ENCODE measurements at places on chromosomes 16 and 17.

DNA sequence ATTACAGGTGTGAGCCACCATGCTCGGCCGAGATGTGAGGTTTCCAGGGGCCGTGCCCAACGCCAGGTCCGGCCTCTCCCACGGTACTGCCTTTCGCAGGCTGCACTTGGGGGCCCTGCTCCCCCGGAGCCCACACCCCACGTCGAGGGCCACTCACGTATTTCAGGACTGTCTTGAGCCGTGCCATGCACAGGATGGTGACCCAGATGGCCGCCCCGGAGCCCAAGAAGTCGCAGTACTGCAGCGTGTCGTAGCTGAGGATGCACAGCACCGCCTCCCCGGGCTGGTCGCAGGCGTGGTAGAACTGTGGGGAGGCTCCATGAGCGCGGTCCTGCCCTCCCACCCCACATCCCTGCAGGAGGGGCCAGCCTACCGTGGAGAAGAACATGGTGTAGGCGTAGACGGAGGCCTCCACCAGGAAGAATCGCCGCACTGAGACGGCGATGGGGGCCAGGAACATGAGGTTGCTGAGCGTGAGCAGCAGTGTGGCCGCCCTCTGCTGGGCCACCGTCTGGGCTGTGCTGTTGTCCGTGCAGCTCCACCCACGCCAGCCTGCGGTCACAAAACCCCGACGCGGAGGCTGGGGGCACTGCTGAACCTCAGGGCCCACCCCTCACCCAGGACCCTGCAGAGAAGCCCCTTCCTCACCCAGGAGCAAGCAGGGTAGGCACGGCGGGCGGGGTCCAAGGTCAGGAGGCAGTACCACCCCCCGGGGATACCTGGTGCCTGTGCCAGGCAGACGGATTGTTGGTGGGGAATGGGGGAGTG is 3.7 kb upstream of the MRPL28 start:
- no peak for DNase-seq

DNA sequence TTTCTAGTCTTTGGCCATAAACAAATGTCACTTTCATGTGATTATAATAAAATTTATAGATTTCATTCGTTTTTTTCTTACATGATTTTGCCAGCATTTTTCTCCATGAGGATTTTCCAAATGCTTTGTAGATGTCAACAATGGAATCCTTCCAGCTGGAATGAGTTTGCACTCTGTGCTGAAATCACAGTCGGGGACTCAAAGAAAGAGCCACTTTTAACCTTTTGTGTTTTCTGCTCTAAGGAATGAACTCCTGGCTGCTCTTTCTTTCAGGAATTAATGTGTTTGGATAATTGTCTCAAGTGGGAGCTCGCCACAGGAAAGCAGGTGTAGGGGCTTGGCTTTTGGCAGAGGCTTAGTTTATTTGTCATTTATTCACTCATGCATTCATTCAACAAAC is 372.3 kb upstream of the SALL1 start:
- no peak for DNase-seq

GRCh38 chr17:3710951-3711383 is 12.7 kb upstream of the HASPIN start:
- DNase-seq = no peak

DNA sequence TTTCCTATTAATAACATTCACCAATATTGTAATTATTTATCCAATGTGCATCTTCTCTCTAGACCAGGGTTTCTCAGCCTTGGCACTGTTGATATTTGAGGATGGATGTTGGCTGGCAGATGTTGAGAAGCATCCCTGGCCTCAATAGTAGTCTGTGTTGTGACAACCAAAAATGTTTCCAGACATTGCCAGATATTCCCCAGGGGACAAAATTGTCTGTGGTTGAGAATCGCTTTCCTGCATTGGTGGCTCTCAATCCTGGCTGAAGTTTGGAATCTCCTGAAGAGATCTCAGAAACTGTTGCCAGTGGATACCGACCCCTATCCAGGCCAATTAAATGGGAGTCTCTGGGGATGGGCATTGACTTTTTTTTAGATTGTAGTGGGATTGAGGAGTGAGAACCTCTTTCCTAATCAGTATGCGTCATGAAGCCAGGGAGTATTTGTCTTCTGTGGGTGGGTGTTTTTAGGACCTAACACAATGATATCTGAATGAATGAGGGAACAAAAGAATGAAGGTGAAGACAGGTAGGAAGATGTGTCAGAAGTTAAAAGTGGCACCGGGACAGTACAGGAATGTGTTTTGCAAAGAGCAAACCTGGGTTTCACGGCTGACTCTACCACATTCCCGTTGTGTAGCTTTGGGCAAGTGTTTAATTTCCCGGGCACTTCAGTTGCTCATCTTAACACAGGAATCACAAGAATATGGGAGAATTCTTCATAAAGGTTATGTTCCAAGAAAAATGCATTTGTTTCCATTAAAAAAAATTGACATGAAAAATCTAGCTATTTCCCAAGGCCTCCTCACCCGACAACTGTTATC is 24.3 kb downstream of the HSD17B2 start:
- DNase-seq = no peak

GRCh38 chr16:67528870-67529581 is 397 bp downstream of the RIPOR1 start:
- peak; percentile 46 for DNase-seq

DNA sequence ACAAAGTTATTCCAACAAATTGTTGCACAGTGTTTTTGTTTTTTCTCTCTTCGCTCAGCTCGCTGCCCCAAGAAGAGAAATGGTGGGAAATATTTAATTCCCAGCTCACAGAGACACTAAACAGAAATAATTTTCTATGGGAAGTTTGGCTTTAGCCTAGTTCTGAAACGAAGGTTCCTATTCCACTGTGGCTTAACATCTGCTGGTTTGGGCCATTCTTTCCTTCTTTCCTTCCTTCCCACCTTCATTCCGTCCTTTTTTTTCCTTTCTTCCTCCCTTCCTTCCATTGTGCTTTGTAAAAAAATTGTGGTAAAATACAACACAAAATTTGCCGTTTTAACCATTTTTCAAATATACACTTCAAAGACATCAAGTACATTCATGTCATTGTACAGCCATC is 393.5 kb upstream of the SOX9 start:
- no peak for DNase-seq

DNA sequence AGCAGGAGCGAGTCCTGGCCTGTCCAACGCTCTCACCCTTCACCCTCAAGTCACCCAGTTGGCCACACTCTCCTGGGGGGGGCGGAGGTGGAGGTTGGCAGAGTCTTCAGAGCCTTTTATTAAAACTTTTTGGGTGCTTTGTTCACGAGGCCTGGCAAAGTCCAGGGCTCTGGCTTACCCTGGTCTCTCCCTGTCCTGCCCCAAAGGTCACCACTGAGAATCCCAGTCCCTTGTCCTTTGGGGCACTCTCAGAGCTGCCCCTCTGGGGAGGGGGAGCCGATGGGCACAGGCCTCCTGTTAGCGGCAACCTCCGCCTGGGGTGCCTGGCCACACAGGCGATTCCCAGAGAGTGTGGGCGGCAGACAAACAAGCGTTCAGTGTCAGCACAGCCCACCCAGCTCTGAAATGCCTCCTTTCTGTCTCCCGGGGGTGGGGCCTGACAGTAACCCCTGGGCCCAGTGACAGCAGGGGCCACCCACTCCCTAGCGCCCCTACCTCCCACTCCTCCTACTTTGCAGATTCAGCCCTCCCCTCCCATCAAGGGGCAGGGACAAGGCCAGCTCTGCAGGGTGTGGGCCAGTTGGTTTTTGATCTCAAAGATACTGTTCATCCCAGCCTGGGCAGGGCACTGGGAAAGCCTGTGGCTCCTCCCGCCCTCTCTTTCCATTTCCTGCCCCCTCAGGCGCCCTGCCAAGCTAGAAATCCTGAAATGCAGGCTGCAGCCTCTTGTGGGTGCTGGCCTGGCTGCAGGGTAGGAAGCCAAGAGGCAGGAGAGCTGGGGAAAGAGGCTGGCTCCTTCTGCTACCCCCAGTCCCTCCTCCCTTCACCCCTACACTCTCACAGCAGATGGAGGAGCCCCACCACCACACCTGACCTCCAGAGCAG is 36.6 kb upstream of the EMP2 start:
- peak; percentile 10 for DNase-seq

- peak; percentile 97 for DNase-seq
These were observed 25.7 kb downstream of the CHD9 start for GRCh38 chr16:53080345-53081031.

DNA sequence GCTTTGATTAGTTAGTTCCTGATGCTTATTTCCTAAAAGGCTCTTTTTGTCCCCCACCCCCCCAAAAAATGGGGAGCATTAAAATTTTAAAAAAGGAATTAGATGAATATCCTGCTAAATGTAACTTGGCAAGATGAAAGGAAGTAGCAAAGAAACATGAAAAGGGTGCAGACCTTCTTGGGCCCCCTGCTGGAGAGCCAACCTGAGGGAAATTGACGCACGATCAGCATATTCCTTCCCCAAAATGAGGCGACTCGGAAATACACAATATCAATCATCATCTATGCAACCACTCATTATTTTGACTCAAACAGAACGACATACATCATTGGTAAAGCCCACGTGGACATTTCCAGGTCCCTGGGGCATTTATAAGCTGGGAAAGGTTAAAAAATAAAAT is 59.7 kb downstream of the GRIN2A start:
- DNase-seq = no peak

GRCh38 chr16:88383401-88384221 is 852 bp downstream of the ZNF469 start:
- DNase-seq = peak; percentile 42

- no peak for DNase-seq
These were observed 48.7 kb downstream of the SF3B3 start for GRCh38 chr16:70572050-70572925.

DNA sequence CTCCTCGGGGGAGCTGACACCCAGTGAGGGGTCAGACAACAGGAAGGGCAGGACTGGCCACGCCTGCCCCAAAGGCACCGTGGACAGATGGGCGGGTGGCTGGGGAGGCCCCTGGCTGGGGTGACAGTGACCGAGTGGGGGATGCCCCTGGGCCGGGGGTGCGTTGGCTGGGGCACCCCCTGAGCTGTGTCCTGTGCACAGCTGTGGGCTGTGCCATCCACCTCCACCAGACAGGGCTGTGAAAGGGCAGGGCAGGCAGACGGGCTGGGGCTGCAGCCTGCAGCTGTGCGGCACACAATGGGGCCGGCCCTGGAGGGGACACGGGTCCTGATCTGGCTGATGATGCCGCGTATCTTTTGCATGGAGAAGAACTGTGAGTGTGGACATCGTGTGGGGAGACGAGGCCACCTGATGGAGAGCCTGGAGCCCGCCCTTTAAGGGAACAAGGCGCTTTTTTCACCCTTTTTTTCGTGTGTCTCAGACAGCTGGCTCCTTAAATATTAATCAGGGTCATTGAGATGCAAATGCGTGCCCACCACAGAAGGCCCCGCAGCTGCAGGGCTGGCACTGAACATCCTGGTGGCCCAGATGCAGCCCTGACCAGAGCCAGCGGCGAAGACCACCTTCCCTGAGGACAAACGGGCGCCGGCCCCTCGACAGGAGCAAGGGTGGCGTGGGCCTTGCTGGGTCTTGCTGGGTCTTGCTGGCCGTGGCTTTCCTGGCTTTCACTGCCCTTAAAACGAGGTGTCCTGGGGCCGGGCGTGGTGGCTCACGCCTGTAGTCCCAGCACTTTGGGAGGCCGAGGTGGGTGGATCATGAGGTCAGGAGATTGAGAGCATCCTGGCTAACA is 42.4 kb upstream of the GNG13 start:
- no peak for DNase-seq

DNA sequence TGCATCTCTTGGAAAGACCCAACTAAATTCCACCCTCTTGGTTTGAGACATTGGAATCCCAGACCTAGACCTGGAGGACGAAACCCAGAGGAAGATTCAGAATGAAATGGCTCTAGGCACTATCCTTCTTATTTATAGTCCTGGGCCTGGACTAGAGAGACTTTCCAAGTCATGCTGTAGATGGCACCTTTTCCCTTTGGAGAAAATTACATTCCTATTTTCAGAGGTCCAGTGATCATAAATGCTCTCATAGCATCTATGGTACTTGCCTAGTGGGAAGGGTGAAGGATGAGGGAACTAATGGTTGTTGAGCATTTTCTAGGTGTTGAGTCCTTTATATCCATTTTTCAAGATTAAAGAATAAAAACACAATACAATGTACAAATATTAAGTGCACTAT is 37.1 kb downstream of the SPACA3 start:
- no peak for DNase-seq

- no peak for DNase-seq
These were observed 1723.6 kb downstream of the TP53TG3F start for GRCh38 chr16:35182943-35183550.

GRCh38 chr17:17066021-17066420 is 23.8 kb downstream of the MPRIP start:
- DNase-seq = no peak

GRCh38 chr17:76051561-76051960 is 20.8 kb downstream of the SRP68 start:
- no peak for DNase-seq

DNA sequence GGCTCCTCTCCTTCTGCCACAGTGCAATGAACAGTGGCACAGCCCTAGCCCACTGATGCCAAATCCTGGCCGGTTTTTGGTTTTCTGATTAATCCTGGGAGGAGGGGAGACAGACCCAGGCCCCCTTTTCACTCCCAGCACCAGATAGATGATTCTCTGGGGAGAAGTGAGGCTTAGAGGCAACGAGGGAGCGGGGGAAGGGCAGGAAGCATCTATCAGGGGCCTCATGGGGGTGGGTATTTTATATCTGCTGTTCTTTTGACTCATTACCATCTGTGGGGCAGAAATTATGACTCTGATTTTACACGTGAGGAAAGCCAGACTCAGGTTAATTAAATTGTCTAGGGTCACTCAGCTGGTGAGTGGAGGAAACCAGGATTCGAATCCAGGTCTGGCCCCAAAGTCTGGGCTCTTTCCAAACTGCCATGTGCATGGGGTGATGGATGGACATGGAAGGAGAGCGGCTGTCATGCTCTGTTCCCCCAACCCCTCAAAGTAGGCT is 79.4 kb downstream of the MRM1 start:
- no peak for DNase-seq

DNA sequence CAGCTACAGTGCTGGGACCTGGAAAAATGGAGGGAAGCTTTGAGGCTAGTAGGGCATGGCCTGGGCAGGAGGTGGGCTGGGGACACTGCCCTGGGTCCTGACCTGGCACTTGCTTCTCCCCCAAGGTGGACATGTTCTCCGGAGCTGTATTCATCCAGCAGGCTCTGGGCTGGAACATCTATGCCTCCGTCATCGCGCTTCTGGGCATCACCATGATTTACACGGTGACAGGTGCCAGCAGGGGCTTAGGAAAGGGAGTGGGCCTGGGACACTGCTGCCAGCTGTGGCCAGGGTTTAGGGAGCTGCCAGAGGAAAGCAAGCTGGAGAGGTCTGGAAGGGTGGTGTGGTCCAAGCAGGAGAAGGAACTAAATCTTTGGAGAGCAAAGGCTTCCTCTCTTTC is 3.1 kb downstream of the SLC5A2 start:
- DNase-seq = no peak

GRCh38 chr17:68497885-68498319 is 14.3 kb upstream of the PRKAR1A start:
- no peak for DNase-seq

- peak; percentile 54 for DNase-seq
These were observed 5.0 kb upstream of the PPP1R1B start for GRCh38 chr17:39621523-39622379.

All from amniotic epithelial cell (primary cell).